ENCODE measurements at places on chromosomes 6 and 20.

DNA sequence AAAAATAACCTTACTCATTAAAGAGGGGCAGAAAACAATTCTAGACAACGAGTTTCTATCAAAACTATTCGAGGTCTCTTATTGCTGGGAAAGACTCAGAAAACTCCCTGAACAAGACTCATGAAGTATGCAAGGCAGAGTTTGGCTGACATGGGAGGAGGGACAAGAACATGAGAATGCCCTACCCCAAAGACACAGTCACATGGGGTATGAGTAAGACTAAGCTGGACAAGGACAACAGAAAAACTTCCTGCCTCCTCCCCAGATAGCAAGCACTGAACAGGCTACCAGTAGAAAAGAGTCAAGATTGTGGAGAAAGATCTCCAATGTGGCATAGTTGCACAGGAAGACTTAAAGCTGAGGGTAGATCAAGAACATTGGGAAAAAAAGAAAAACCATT, 39.7 kb upstream of the PHIP start:
- DNase-seq = no peak

DNA sequence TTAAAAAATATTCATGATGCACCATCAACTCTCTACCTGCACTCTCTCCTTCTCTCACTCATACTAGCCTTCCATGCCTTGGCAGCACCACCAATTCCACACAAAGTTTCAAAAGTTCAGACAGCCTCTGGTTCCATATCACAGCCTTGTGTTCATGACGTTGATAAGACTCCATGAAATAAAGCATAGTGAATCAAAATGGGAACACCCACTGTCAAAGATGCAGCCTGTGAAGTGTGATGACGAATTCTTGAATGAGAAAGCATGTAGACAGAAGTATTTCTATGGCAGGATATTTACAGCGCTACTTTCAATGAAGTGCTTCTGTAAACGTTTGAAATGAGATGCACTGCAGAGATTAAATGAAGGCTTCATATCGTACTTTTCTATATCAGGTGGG, 77.3 kb upstream of the FERMT1 start:
- DNase-seq = no peak

- no peak for DNase-seq
These were observed 272.9 kb upstream of the SUPT3H start for GRCh38 chr6:45650524-45651135.

GRCh38 chr6:26105109-26105730, 18.0 kb downstream of the HFE start:
- no peak for DNase-seq

DNA sequence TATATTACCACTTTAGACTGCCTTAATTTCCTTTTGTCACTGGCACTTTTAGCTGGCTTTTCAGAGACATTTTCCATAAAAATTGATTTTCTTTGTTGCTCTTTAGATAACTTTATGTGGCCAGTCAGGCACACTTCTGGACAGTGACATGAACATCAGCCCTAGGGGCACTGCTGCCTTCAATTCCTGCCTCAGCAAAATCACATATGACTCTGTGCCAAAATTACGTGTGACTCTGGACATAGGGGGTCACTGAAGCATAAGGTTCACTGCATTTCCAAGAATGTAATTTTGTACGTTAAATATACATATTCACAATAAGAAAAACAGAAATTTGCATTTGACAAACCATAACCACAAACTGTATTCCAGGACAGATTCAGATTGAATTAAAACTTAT, 66.5 kb downstream of the ESF1 start:
- DNase-seq = no peak

GRCh38 chr20:23293689-23294088, 56.9 kb upstream of the NXT1 start:
- no peak for DNase-seq

GRCh38 chr20:51373713-51374455, 168.6 kb downstream of the NFATC2 start:
- no peak for DNase-seq

GRCh38 chr20:42700372-42700771, 489.3 kb downstream of the PTPRT start:
- no peak for DNase-seq

- DNase-seq = no peak
These were observed 2.1 kb upstream of the ZKSCAN4 start for GRCh38 chr6:28254121-28254519.

GRCh38 chr20:50578061-50578777, 68.0 kb downstream of the PTPN1 start:
- DNase-seq = no peak

DNA sequence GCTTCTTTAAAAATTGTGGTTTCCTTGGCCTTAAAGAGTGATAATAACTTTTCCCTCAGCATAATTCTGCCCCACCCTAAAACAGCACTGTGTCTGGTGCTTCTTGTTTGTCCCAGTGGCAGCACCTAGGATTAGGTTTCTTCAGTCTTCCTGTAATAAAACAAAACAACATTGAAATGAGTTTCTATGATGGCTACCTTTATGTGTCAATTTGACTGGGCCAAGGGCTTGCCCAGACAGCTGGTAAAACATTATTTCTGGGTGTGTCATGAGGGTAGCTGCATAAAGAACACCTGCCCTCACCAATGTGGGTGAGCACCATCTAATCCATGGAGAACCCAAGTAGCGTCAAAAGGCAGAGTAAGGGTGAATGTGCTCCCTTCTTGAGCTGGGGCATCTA, 117.8 kb downstream of the QRSL1 start:
- no peak for DNase-seq

GRCh38 chr6:125220712-125221111, 67.1 kb downstream of the TPD52L1 start:
- no peak for DNase-seq

GRCh38 chr6:72856801-72857200, 234.9 kb downstream of the KCNQ5 start:
- DNase-seq = no peak

- DNase-seq = no peak
These were observed 19.8 kb upstream of the ENPP1 start for GRCh38 chr6:131787766-131788712.

GRCh38 chr6:130322673-130323268, 43.0 kb upstream of the TMEM200A start:
- peak; percentile 21 for DNase-seq

- no peak for DNase-seq
These were observed 107.4 kb upstream of the NAA20 start for GRCh38 chr20:19909725-19910124.

DNA sequence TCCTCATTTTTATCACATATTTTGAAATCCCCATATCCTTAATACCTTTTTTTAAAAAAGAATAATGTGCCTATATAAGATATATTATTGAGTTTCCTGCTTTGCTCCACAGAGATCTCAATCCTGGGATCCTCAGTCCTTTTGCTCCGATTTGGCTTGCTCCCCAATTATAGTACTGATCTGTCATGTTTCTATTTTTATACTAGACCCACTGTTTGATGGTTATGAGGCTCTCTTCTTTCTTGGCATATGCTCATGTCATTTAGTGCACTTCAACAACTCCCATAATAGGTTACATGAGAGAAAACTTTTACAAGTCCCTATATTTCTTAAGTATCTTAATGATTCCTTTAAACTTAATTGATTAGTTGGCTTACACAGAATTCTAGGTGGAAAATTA, 958.5 kb upstream of the EPHA7 start:
- no peak for DNase-seq

- no peak for DNase-seq
These were observed 103.6 kb downstream of the PHF3 start for GRCh38 chr6:63739094-63739687.

DNA sequence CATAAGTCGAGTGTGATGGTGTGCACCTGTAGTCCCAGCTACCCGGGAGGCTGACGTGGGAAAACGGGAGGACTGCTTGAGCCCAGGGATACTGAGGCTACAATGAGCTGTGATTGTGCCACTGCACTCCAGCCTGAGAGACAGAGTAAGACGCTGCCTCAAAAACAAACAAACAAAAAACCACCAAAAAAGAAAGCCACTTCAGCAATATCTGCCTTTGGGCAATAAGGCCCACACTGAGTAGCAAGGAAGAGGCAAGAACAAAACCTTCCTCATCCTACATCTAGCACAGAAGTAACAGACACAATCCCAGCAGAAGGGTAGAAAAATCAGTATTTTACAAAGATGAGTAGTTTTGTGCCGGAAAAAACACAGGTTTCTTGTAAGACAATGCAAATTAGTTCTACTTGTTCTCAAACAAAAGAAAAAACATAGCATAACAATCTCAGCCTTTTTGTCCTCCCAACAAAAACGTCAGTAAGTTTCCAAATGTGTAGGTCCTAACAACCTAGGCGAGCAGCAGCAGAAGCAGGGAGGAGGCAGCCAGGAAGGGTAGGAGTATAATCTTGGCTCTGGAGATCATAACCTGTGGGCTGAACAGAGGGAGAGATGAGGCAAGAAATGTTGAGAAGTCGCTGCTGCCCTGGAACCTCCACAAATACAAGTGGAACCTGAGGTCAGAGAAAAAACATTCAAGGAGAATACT, 5.7 kb downstream of the PPP1R10 start:
- no peak for DNase-seq

DNA sequence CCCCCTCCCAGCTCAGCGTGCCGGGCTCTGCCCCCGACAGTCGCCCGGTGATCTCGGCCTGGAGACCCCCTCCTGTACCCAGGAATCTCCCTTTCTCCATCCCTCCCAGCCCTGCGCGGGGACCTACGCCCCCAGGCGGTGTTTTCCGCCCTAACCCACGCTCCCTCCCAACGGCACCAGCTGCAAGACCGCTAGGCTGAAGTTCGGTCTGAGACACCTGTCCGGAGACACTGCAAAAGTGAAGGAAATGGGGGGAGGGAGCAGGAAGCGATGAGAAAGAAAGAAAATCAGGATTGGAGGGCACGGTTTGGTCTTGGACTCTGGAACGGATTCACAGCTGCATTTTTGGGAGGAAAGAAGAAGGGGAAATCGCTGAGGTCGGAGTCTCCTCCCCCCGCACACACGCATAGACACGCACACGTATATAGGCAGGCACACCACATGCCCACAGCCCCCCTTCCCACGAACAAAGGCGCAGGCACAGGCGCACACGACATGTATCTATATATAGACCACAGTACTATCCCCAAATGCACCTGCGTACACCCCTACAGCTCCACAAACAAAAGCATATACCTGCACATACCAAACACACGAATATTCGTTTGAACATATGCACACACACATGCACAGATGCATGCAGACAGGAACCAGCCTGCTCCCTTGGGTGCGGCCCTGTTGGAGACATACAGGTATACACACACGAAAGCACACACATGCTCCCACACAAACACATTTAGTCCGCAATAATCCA, 1.0 kb downstream of the SLC32A1 start:
- DNase-seq = no peak

- no peak for DNase-seq
These were observed 46.4 kb upstream of the CCN2 start for GRCh38 chr6:131997429-131998153.

- no peak for DNase-seq
These were observed 597.0 kb downstream of the EYS start for GRCh38 chr6:65110031-65110430.

DNA sequence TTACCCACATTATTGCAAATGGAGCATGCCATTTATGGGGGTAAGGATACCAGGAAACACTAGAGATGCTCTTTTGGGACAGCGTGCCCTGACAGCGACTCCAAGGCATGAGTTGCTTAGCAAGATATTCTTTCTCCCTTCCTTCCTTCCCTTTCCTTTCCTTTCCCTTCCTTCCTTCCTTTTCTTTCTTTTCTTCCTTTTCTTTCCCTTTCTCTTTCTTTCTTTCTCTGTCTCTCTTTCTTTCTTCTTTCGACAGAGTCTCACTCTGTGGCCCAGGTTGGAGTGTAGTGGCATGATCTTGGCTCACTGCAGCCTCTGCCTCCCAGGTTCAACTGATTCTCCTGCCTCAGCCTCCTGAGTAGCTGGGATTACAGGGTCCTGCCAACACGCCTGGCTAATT, 3.3 kb downstream of the MUCL3 start:
- no peak for DNase-seq

- no peak for DNase-seq
These were observed 81.3 kb downstream of the AFDN start for GRCh38 chr6:167907837-167908681.

- DNase-seq = no peak
These were observed 1.3 kb upstream of the UTRN start for GRCh38 chr6:144283646-144284477.

DNA sequence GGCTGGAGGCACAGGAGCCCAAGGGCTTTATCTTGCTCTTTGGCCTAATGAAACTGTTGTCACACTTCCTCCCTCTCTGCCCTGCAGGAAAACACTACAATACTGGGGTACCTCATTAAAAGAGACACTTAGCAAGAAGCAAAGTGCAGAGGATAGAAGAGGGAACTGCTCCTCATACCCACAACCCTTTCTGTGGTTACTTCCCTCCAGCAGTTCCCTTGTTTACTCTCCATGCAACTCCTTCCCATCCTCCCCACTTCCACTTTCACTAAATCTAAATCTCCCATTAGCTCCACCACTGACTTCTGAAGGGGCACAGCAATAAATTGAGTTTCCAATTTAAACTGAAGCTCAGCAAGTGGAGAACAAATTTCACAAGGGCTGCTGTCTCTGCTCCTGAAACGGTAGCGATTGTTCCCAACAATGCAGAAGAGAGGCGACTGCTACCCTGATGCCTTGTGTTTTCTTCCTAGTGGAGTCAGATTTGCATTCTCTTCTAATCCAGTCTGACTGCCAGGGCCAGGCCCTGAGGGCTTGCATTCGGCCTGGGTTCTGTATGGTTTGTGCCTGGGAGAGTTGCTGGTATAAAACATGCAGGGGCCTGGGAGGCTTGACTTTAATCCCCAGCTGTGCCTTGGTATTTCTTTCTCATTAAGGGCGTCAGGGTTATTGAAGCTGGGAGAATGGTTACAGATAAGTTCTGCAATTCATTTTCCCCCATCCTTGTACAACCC, 454.7 kb downstream of the TFAP2B start:
- no peak for DNase-seq

DNA sequence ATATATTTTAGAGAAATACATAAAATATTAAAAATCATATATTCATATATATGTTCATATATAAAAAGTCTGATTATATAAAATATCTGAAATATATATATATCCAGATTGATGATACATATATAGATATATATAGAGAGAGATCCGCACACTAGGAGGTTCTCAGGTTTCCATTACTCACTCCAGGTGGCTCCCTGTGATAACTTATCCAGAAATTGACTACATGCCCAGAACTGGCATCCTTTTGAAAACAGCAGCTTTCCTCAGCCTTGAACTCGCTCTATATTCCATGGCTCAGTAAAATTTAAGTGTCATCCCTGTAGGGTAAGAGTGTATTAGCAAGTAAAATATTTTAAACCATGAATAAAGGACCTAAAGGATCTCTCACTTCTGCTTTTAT, 206.8 kb downstream of the TINAG start:
- DNase-seq = no peak

DNA sequence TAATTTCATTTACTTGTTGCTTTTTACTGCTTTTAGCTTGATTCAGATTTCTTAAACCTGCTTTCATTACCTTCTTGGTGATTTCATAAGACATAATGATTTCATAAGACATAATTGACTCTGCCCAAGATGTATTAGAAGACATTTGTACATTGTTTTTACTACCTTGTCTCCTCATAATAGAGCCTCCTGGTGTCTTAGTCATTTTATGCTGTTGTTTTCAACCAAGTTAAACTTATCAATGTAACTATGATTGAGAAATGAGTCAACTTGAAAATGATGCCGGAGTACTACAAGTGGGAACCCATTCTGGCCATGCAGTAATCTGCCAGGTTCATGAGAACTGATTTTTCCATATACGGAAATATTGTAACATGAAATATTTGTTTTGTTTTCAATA, 573.6 kb downstream of the MMUT start:
- DNase-seq = no peak

Data from stimulated activated CD4-positive, alpha-beta T cell treated with anti-CD3 and anti-CD28 coated beads, Interleukin-1b, Interleukin-23, amount 100 ng/mL, for 24 hours (primary cell).